ENCODE measurements at places on chromosomes 13 and 19.

GRCh38 chr19:8569066-8569771, 8.0 kb downstream of the MYO1F start:
- no peak for DNase-seq

GRCh38 chr19:1350867-1351266, 32.8 kb upstream of the NDUFS7 start:
- no peak for DNase-seq

- no peak for DNase-seq
Observed at GRCh38 chr19:55099557-55100506, 17.6 kb downstream of the PPP1R12C start.

DNA sequence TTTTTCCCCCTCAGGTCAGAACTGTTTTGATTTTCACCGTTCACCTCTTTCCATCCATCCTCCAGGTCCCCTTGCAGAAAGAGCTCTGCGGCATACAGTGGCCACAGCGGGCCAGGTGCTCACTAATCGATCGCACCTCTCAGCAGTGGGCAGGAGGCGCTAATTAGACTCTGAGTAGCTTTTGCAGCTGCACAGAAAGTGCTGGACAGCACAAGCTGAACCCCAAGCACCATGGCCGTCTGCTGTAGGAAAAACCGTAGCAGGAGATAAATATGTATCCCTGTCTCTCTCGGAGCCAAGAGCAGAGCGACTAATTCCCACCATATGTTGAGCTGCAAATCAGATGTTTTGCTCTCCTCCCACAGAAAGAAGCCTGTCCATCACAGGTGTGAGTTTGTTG, 54.4 kb downstream of the PEX11G start:
- DNase-seq, result no peak

DNA sequence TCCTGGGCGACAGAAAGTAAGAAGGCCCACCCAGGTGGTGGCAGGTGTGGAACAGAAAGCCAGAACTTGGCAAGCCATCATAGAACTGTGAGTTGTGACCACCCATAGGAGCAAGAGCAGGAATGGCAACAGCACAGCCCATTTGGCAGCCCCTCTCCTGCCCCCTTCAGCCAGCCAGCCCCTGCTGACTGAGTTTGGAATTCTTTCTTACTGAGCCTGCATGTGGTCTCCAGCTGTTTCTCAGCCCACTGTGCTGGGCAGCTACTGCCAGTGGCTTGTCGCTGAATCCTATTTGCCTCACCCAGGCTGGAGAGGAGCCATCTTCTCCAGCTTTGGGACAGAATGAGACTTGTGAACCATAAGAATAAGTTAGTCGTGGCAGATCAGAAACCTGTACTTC, 28.3 kb downstream of the CNMD start:
- no peak for DNase-seq

GRCh38 chr13:29160862-29161261, 340.7 kb downstream of the MTUS2 start:
- DNase-seq, result no peak

DNA sequence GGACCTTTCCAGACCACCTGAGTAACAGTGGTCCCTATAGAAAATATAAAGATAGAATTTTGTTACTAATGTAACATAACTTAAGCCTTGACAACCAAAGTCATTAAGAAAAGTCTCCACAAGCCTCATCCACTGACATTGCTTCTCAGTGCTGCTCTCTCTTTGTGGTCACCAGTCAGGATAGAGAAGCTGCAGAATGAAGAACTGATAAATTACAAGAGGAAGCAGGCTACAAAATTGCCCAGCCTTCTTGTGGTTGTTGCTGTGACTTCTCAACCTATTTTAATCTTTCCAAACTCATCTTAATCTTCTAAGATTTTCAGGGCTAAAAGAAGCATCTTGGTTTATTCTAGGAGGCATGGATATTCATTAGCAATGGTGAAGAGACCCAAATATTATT, 343.8 kb downstream of the MZT1 start:
- DNase-seq, result no peak

GRCh38 chr13:18936104-18936503, 245.5 kb downstream of the TUBA3C start:
- no peak for DNase-seq

GRCh38 chr13:110963554-110963970, 48.7 kb upstream of the ANKRD10 start:
- no peak for DNase-seq

GRCh38 chr13:83955011-83955410, 72.7 kb upstream of the SLITRK1 start:
- no peak for DNase-seq

DNA sequence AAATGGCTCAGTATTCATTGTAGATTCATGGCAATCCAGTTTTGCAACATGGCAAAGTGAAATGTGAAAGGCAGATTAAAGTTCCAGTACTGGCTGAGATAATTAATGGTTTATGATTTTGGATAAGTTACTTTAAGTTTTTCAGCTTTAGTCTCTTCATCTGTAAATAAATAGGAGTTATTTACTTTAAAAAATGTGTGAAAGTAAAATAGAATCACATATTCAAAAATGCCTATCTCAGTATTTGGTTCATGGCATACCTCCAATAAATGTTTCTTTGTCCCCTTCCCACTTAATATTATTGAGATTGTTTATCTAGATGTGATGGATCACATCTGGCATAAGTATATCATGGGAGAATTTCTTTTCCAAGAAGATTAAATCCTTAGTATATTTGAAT, 426.0 kb downstream of the GPC5 start:
- no peak for DNase-seq

- DNase-seq, result no peak
Observed at GRCh38 chr13:66345971-66346370, 884.2 kb downstream of the PCDH9 start.

GRCh38 chr19:35346193-35347052, 1.3 kb upstream of the FFAR1 start:
- peak; percentile 59 for DNase-seq

DNA sequence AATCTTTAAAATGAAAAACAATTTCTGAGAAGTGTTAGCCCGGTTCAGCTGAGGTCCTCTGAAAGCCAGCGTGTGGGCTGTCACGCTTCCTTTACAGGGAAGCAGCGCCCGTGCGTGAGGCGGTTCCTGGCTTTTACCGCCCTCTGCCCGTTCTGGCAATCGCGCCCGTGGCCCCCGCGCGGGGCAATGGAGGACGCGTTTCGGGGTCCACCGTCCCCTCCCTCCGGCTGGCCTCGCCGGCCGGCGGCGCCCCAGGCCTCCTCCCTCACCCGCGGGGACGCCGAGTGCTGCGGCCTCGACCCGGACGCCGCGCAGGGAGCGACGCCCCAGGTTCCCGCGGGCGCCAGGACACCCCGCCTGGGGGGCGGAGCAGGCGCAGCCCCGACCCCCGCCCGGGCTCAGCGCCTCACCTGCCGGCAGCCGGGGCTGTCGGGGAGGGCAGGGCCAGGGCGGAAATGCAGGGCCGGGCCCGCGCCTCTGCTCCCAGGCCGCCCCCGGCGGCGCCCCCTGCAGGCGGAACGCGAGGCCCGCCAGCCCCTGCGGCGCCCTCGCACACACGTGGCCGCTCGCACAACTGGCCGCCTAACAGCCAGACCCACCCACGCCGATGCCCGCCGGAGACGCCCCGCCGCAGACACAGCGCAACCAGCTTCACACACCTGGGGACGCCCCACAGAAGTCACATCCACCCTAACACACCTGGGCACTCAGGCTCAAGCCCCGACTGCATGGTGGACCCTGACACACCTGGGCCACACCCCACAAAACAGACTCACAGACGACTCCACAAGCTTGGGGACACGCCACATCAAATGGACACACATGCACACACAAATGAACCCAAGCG, at the start of gene GGACT:
GGACT (minus strand) TSS at position 459 of the 847 bp plus-strand sequence. CDS start 56,198 bp downstream, outside the sequence.
- peak; percentile 85 for DNase-seq

GRCh38 chr13:51821606-51822005, 17.6 kb upstream of the DHRS12 start:
- no peak for DNase-seq

DNA sequence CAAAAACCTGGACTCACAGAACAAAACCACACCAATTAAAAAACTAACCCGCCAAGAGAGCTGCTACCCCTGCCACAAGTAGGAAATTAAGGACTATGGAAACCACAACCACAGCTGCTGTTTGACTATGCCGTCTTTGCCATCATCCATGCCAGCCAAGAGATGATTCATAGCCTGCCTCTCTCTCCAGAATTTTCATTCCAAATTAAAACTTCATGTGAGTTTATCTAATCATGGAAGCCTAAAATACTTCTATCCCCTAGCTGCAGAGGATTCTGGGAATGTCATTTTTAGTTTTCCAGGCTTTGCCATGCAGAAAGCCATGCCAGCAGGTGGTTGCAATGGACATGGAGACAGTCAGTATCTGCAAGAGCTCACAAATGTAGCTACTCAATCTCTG, 27.6 kb upstream of the GTF2F2 start:
- DNase-seq, result no peak

DNA sequence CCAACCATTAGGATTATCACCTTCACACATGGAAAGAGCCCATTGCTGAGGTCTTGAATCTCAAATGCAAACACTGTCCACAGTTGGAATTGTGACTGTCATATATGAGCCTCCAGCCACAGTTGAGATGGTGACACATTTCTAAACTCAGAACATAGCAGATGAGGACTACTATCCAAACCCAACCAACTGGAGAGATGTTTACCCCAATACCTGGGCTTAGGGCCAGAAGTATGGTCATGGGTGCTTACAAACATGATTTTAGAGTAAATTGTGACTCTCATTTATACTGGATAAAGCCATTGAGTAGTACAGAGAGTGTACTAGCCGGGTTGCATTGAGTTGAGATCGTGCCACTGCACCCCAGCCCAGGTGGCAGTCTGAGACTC, 14.0 kb upstream of the ZNF681 start:
- no peak for DNase-seq

DNA sequence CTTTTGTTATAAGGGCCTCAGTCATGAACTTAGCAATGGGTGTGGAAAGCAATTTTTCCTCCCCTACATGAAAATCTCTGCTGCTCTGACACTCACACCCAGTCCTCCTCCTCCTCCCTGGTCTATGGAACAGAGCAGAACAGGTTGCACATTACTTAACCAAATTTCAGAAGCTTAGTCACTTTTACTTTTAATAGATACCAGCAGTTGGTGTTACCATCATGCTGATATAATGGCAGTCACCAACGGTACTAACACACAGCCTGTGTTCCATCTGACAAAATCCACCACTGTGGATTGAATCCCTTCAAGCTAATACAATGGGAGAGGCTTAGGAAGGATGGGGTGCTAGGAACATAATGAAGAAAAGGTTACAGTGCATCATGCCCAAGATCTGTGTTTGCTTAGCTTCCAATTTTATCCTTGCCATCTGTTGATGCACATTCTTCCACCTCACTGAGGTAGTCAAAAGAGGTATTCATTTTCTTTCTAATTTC, 9.8 kb downstream of the TPT1 start:
- no peak for DNase-seq

DNA sequence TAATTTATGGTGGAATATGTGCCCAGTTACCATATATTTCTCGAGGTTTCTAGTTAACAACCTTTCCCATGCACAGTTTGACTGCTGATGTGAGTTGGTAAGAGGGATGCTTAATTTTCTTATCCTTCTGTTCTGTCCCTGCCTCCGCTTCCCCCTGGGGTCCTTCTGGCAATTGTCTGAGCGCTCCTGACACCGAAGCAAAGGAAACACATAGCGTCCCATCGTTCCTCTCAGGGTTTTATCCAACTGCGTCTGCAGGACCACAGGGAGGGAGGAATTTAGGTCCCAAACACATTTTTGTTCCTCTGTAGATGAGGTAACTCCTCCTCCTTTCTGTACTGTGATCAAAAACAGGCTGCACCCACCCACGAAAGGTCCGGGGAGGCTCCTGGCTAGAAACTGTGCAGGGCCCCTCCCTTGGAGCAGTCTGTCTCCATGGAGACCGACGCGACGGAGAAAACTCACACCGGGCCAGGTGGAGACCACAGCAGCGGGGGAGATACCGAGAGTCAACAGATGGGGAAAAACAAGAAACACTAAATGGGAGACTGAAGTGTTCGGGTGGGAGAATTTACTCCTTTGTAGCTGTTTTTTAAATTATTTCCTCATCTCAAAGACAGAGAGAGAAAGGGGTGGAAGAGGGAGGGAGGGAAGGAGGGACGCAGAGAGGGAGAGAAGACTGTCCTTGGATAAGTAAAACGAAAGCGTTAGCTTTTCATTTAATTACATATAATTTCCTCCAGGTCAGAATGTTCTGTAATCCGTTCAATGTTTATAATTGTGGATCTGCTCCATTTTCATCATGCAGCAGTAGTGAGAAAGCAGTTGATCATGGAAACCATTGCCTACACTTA, 191.8 kb upstream of the NBEA start:
- DNase-seq, result no peak

DNA sequence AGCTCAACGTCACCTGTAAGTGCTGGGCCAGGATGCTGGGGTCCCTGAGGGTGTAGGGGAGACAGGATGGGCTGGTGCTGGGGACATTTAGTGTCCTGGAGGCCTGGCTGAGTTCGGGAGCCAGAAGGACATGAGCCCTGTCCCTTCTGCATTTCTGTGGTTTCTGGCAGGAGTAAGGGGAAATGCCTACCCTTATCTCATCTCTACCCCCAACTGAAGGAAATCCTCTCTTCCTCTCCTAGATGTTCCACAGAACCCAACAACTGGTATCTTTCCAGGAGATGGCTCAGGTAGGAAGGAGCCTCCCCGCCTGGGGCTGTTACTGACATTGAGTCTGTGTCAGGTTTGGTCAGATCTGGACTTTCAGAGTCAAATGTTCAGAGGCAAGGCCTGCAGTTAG, 1.2 kb downstream of the CD33 start:
- DNase-seq, result no peak

GRCh38 chr13:76527041-76527440, 359.2 kb downstream of the KCTD12 start:
- no peak for DNase-seq

DNA sequence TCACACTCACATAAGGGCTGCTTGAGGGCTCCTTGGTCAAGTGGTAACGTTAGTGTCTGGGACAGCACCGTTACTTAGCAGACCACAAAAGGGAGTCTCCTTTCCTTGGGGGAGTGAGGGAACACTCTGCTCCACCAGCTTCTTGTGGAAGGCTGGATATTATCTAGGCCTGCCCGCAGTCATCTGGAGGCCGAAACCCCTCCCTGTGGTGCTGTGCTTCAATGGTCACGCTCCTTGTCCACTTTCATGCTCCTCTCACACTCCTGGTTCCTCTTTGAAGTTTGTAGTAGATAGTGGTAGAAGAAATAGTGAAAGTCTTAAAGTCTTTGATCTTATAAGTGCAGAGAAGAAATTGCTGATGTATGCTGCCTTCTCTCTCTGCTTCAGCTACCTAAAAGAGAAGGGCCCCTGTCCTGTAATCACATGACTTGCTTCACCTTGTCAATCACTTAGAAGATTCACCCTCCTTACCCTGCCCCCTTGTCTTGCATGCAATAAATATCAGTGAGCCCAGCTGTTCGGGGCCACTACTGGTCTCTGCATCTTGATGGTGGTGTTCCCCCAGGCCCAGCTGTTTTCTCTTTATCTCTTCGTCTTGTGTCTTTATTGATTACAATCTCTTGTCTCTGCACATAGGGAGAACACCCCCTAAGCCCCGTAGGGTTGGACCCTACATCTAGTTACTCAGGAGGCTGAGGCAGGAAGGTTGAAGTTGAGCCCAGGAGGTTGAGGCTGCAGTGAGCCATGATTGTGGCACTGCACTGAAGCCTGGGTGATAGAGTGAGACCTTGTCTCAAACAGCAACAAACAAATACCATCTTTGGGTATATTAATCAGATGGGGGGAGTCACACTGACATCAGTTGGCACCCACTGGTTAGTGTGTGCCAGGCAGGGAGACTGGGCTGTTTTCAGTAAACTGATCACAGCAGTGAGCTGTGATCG, 11.6 kb upstream of the MZF1 start:
- DNase-seq, result no peak
